Pancreas (tissue), 10 donors: ENCODE measurements at places on chromosomes 6 and 20.

DNA sequence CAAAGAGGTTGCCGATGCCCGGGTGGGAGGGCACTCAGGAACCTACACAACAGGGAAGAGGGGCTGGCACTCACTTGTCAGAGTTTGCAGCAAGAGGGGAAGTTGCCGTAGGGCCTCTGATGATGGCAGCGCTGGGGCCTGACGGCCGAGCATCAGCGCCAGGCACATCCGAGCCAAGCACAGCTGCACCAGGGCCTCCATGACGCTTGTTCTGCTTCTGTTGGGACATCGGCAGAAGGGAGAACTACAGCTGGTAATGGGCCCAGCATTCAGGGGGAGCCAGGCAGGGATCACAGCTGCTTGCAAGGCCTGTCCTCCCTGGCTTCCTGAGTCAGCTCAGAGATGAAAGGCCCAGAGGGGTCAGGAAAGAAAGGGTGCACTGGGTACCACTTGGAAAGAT lies 367.7 kb downstream of the CDH4 start:
- no peak for DNase-seq

- DNase-seq: no peak
Measured at GRCh38 chr6:115064680-115065079, 721.9 kb upstream of the HS3ST5 start.

- no peak for DNase-seq
Measured at GRCh38 chr6:153000243-153000642, 2.3 kb downstream of the MTRF1L start.

DNA sequence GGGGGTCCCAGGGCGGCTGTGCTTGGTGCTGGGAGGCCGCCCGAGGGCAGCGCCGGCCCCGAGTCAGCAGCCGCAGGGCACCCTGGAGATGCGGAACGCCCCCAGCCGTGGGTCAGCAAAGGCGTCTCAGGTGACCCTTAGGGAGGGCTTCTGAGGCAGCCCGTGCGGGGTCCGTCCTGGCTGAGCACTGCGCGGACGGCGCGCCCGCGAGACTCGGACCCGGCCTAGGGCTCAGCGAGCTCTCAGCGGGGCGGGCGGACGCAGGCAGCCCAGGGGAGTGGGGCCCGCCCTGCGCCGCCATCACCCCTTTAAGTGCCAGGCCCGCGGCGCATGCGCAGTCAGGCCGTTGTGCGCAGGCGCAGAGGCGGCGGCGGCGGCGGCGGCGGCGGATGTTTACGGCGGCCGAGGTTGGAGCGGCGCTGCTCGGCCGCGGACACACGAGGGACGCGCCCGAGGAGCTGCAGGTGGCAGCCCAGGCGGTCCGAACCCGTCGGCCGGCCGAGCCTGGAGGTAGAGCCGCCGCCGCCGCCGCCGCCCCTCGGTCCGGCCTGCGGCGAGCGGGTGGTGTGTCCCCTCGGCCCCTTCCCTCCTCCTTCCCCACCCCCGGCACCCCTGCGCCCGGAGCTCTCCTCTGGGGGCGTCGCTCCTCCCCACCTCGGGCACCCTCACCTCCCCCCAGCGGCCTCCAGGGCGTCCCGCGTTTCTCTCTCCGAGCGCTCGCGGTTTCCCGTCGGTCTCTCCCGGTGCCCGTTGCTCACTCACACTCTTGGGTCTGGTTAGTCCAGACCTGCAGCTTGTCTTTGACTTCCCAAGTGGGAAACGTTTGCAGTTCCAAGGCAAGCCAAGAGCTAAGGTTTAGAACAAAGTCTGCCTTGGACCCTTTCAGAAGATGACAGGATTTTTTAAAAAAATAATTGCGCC lies at the start of gene PCMTD2:
TSS of gene PCMTD2 (plus strand) at position 388 of the 921 bp plus-strand sequence. CDS start 4,218 bp downstream, outside the sequence.
- peak; percentile 72 for DNase-seq

- DNase-seq: no peak
Measured at GRCh38 chr6:38261626-38262025, 378.1 kb downstream of the BTBD9 start.

DNA sequence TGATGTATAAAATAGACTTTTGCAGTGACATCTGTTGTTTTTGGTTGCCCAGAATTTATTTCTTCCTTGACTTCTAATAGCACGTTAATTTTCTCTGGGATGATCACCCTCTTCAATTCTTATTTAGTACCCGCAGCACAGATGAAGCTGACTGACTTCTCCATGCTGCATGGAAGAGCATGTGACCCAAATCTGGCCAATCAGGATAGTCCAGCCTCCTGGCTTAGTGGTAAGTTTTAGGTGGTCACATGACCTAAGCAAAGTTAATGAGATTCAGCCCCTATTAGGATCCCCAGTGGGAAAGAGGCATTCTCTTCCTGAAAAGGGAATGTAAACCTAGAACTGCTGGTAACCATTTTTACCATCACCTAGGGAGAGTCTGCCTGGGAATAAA lies 13.8 kb upstream of the SIRT5 start:
- DNase-seq: no peak

DNA sequence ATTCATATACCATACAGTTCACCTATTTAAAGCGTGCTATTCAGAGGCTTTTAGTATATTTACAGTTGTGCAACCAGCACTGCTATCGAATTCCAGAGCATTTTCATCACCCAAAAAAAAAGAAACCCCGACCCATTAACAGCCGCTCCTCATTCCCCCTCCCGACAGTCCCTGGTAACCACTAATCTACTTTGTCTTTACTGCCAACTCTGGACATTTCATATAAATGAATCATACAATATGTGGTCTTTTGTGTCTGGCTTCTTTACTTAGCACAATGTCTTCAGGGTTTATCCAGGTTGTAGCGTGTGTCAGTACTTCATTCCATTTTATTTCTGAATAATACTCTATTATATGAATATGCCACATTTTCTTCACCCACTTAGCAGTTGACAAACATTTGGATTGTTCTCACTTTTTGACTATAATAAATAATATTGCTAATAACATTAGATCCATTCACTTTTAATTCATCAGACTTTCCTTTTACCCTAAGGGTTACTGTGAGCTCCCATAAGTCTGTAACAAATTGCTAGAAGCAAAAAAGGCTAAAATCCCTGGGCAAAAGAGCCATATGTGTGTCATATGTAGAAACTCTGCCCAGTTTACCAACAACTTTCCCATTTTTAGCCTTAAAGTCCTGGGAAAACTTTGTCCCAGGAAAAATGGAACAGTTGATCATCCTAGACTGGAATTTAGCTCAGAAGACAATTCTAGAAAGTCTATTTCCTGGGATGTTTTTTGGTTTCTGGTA lies 23.2 kb upstream of the ROS1 start:
- no peak for DNase-seq
